ENCODE measurements at places on chromosomes 7 and 10. TPM values are rescaled to one million over a fixed set of nuclear protein-coding genes. Genes with fewer than 3 reads are reported as not detected.

DNA sequence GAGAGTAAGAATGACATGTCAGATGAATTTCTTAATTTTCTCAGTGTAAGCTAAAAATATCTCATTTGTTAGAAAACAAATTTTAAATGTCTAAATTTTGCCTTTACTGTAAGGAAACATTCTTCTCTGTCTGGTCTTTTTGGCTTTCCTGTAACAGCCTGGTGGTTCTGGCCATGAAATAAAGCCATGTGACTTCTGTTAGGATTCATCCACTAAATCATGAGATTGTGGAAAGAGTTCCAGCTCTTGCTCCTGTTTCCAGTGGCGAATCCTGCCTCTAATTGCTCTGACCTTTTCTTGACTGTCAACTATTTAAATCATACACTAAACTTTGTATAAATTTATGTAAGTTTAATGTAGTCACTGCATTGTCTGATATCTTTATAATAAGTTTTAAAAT lies 398.5 kb upstream of the AKR1E2 start:
- no peak for DNase-seq
- H3K4me3 ChIP-seq, result no peak overlapping the region
- no peaks in the 10 kb centered on the region for H3K27me3 ChIP-seq
- 0 out of 2 replicates have a peak, but pooled peaks cover 11% of the 10 kb centered on the region for H3K4me1 ChIP-seq
- no peaks in the 10 kb centered on the region for H3K36me3 ChIP-seq
- H3K27ac ChIP-seq, result no peak overlapping the region

DNA sequence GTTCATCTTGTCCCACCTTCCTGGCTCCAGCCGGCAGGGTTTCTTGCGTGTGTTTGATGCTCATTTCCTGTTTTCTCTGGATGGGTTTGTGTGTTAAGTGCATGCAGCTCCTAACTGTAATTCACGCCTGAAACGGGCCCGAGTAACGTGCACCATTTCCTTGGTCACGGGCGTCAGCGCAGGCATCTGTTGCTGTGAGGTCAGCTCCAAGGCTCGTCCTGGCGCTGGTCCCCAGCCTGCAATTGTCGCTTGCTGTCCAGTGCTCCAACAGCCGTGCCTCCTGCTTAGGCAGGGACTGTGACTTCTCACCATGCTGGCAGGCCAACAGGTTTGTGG lies 201.1 kb downstream of the GLRX3 start:
- no peak overlapping the region for H3K4me3 ChIP-seq
- H3K27ac ChIP-seq, result no peak overlapping the region
- no peaks in the 10 kb centered on the region for H3K36me3 ChIP-seq
- no peaks in the 10 kb centered on the region for H3K27me3 ChIP-seq

GRCh38 chr7:71285571-71286145 lies 153.7 kb downstream of the GALNT17 start:
- no peak overlapping the region for H3K27ac ChIP-seq
- no peaks in the 10 kb centered on the region for H3K36me3 ChIP-seq
- DNase-seq, result no peak
- H3K4me3 ChIP-seq, result no peak overlapping the region
- no peaks in the 10 kb centered on the region for H3K27me3 ChIP-seq

Gene GBF1
- total RNA-seq, result 28.7 TPM

Gene BAMBI
- 13.2 TPM for total RNA-seq

GRCh38 chr7:7821517-7821916 lies 103.1 kb upstream of the RPA3 start:
- H3K36me3 ChIP-seq, result no peaks in the 10 kb centered on the region
- no peak overlapping the region for H3K4me3 ChIP-seq
- H3K27ac ChIP-seq, result no peak overlapping the region
- H3K27me3 ChIP-seq, result no peaks in the 10 kb centered on the region
- no peak for DNase-seq

Gene KIAA1217
- total RNA-seq, result 10.9 TPM

DNA sequence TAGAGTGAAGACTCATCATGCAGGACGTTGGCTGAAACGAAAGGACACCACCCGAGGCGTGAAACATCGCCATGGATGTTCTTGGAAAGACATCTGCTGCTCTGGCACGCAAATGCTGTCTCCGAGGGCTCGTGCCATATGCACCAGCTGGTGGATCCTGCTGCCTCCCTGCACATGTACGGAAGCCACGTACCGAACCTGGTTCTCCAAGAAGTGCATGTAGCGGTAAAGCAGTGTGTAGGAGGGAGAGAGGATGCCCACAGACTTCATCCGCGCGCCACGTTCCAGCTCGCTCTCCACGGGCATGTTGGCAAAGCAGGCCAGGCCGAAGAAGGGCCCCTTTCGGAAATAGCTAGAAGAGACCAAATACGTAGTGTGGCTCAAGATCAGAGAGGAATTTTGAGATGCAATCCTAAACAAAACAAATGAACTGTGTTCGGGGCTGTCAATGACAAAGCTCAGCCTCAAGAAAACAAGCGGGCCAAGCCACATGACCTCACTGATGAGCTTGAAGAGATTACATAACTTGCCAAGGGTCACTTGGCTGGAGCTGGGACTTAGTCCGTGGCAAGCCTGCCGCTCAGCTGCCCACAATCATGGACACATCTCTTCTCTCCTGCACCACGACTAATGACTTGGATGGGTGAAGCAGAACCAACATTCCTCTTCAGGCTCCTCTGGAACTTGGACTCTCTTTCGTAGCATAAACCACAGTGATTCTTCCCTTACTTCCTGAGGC lies 16.5 kb downstream of the DENND11 start:
- peaks cover 20% of the 10 kb centered on the region for H3K4me1 ChIP-seq
- no peaks in the 10 kb centered on the region for H3K27me3 ChIP-seq
- H3K27ac ChIP-seq, result no peak overlapping the region
- no peak for DNase-seq

- DNase-seq, result no peak
- H3K4me1 ChIP-seq, result no peaks in the 10 kb centered on the region
- H3K27me3 ChIP-seq, result 0 out of 2 replicates have a peak, but pooled peaks cover 2% of the 10 kb centered on the region
- no peak overlapping the region for H3K27ac ChIP-seq
These were observed 272.4 kb downstream of the ADARB2 start for GRCh38 chr10:1464881-1465417.

- DNase-seq, result no peak
- H3K4me3 ChIP-seq, result no peak overlapping the region
- no peaks in the 10 kb centered on the region for H3K27me3 ChIP-seq
- H3K27ac ChIP-seq, result no peak overlapping the region
- no peaks in the 10 kb centered on the region for H3K4me1 ChIP-seq
These were observed 124.7 kb downstream of the NRP1 start for GRCh38 chr10:33209802-33210201.

Gene PPP1R9A
- 18.2 TPM for total RNA-seq

DNA sequence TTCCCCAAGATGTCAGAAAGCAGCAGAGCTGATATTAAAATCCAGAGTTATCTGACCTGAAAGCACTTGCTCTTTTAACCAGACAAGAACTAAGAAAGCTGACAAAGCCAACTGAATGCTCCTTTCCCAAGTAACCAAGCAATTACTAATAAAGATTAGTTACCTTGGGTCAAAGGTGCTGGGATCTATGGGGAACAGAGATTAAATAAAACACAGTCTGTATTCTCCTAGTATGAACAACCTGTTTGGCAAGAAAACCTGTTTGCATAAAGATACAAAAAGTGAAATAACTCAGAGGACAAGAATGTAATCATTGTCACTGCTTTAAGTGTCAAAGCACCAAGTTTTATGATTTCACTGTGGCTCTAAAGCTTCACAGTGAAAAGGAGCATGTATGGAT lies 35.7 kb downstream of the ITPRID1 start:
- DNase-seq, result no peak
- H3K4me3 ChIP-seq, result no peak overlapping the region
- H3K27ac ChIP-seq, result no peak overlapping the region
- H3K4me1 ChIP-seq, result no peaks in the 10 kb centered on the region
- no peaks in the 10 kb centered on the region for H3K27me3 ChIP-seq

Gene GALNT17
- not detected for total RNA-seq

Gene KLF14
- not detected for total RNA-seq

Gene PNLIP
- total RNA-seq, result not detected

DNA sequence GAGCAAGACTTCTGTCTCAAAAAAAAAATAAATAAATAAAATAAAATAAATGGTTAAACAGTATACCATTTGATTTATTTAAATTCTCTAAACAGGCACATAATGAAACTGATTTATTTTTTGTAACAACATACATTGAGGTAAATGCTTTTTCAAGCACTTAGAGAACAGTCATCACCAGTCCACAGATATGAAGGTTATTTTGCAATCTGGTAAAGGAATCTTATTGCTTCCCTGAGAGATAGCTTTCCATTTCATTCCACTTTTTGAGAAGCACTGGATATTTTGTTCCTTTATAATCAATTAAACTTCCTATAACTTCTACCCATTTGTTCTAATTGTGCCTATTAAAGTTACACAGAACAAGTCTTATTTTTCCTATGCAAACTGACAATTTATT lies 5.2 kb downstream of the CEP55 start:
- H3K27me3 ChIP-seq, result no peaks in the 10 kb centered on the region
- no peak overlapping the region for H3K4me3 ChIP-seq
- peaks cover 15% of the 10 kb centered on the region for H3K36me3 ChIP-seq

- H3K36me3 ChIP-seq, result peaks cover 4% of the 10 kb centered on the region
- no peak overlapping the region for H3K27ac ChIP-seq
- no peak for DNase-seq
These were observed 28.1 kb upstream of the NCAPG2 start for GRCh38 chr7:158732494-158733219.

DNA sequence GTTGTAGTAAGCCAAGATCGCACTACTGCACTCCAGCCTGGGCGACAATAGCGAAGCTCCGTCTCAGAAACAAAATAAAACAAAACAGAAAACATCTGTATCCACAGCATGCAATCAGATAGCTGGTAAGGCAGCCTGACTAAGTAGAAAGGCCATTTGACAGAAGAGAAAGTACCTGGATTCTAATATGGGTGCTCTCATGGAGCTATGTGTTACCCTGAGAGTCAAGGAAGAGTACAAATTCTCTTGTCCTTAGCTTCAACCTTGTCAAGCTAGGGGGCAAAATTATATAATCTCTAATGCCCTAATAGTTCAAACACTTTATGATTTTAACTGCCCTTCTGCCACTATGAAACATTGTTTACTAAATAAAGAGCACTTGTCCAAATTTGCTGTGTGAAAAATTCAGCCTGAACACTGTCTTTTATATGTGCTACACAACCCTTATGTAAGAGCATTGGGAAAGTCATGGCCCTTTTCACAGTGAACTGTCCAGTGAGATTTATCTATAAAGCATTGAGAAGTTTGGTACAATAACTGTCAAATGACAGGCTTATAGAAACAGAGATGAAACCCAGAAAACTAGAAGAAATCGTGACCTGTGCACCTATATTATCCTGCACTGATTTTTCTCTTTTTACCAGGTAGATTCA lies 51.2 kb upstream of the PRKG1 start:
- no peaks in the 10 kb centered on the region for H3K4me1 ChIP-seq
- no peak overlapping the region for H3K27ac ChIP-seq
- H3K36me3 ChIP-seq, result no peaks in the 10 kb centered on the region
- no peak overlapping the region for H3K4me3 ChIP-seq

Gene PNLIPRP2
- total RNA-seq, result 0.95 TPM

DNA sequence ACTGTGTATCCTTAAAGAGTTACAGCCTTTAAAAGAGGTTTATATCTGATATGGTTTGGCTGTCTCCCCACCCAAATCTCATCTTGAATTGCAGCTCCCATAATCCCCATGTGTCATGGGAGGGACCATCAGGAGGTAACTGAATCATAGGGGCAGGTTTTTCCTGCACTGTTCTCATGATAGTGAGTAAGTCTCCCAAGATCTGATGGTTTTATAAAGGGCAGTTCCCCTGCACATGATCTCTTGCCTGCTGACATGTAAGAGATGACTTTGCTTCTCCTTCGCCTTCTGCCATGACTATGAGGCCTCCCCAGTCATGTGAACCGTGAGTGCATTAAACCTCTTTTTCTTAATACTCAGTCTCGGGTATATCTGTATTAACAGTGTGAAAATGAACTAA lies 9.7 kb downstream of the RTKN2 start:
- no peak for DNase-seq
- no peak overlapping the region for H3K27ac ChIP-seq
- H3K27me3 ChIP-seq, result no peaks in the 10 kb centered on the region
- peaks cover 2% of the 10 kb centered on the region for H3K36me3 ChIP-seq

- DNase-seq, result no peak
- no peak overlapping the region for H3K27ac ChIP-seq
- H3K27me3 ChIP-seq, result no peaks in the 10 kb centered on the region
- peaks cover 63% of the 10 kb centered on the region for H3K4me1 ChIP-seq
- H3K36me3 ChIP-seq, result no peaks in the 10 kb centered on the region
These were observed 59.3 kb upstream of the ECHDC3 start for GRCh38 chr10:11682851-11683250.

Gene EGFR
- total RNA-seq, result 7.0 TPM

Gene GNG11
- total RNA-seq, result not detected

DNA sequence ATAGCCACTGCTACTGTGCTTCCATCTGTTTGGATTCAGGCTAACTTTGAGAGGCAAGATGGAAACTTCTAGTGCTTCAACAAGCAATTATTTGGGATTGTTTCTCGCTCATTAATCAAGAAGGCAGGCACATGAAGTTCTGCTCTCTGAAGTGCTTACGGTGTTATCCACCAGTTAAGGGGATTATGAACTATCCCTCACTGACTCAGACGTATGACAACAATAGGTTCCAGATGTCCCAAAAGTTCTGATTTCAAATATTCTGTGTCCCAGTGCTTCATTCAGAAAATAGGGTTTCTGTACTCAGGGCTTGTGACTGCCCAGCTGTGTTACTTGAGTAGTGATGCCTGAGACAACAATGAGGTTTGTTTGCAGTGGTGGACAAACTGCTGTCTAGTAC lies 81.0 kb downstream of the HACD1 start:
- no peaks in the 10 kb centered on the region for H3K4me1 ChIP-seq
- DNase-seq, result no peak
- no peak overlapping the region for H3K27ac ChIP-seq
- no peaks in the 10 kb centered on the region for H3K36me3 ChIP-seq

DNA sequence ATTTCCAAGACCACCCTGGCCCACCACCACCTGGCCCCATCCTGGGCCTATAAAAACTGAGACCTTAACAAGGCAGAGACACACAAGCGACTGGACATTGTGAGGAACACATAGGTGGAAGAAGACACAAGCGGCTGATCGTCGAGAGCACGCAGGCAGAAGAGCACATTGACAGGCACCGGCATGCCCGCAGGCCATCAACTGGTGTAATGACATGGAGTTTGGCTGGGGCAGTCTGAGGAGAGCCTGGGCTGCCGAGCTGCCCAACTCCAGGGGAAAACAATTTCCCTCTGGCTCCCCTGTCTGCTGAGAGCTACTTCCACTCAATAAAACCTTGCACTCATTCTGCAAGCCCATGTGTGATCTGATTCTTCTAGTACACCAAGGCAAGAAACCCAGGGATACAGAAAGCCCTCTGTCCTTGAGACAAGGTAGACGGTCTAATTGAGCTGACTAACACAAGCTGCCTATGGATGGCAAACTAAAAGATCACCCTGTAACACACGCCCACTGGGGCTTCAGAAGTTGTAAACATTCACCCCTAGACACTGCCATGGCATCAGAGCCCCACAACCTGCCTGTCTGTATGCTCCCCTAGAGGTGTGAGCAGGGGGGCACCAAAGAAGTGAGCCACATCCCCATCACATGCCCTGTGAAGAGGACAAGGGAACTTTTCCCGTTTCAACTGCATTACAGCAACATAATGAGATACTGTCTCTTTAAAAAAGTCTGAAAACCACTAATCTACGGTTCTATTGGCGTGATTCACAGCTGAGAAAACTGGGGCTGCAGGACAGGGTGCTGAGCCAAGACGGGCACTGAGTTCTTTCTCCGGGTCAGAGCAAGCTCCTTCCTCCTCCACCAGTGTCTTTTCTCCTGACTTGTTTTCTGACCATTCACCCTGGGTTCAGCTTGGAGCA lies 18.5 kb upstream of the TNS3 start:
- no peak overlapping the region for H3K27ac ChIP-seq
- no peaks in the 10 kb centered on the region for H3K36me3 ChIP-seq
- DNase-seq, result no peak
- H3K27me3 ChIP-seq, result no peaks in the 10 kb centered on the region
- no peak overlapping the region for H3K4me3 ChIP-seq
- H3K4me1 ChIP-seq, result peaks cover 72% of the 10 kb centered on the region

All from HepG2 (cell line).